Right hindlimb (tissue), 1 donor: ENCODE measurements at places on chromosomes 5 and 9.

GRCh38 chr9:89701221-89701798, 96.5 kb downstream of the GADD45G start:
- no peak for DNase-seq

GRCh38 chr5:955886-956761, 52.5 kb upstream of the NKD2 start:
- DNase-seq = peak; percentile 18

DNA sequence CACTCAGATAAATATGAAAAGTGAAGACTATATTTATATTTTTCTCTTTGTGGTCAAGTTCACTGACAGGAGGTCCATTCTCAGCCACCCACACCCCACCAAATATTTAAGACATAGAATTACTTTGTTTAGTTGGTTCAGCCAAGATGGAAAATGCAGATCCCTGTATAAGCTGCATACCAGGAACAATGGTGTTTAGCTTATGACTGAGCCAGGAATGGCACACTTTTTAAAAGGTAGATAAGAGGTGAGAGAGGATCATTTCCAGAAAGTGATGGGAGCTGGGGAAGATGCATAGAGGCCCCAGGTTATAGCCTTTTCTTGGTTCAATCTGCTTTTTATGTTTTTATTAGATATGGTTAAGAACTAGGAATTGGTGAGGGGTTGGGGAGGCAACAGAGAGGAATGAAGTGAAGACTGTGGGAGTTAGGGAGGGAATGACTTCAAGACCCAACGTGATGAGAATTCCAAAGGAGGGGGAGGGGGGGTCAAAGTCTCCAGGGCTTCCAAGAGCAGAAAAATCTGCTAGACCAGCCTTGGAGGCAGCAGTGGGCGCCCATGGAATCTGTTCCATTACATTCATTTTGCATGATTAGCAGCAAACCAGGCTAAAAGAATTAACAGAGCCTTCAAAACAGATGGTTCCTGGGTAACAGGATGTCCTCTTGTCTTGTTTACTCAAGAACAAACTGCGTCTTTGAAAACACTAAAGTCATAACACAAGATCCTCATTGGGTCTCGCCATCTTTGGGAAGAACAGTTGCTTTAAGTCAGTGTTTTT, 95.2 kb downstream of the FGF1 start:
- no peak for DNase-seq

GRCh38 chr9:2424619-2425033, 197.0 kb upstream of the VLDLR start:
- no peak for DNase-seq

- peak; percentile 78 for DNase-seq
These were observed 456 bp downstream of the KDM3B start for GRCh38 chr5:138352722-138353559.

GRCh38 chr9:5450359-5451091, at the start of gene CD274:
Gene CD274 (plus strand): TSS chr9:5450542. CDS start chr9:5456114, 5,572 bp downstream.
- DNase-seq = peak; percentile 87

GRCh38 chr5:89450149-89450538, 567.2 kb upstream of the MEF2C start:
- no peak for DNase-seq
